ENCODE measurements at places on chromosomes 4 and X.

GRCh38 chr4:103928370-103928769 is 208.6 kb upstream of the TACR3 start:
- DNase-seq, result no peak

DNA sequence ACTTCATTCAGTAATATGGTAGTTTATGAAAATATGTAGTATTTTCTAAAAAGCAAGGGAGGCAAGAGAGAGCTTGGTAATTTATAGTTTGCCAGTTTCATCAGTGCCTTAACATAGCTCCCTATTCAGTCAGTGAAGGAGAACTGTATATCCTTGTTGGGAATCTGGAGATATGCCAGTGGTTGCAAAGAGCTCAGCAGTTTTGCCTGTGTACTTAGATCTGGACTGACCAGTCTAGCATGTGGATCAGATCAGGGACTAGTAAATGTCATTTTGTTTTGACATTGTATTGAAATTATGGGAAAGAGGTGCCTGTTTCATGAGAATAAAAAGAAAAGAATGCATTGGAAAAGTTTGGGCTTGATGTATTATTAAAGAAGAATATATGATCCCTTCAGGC is 88.6 kb downstream of the ZIC3 start:
- DNase-seq, result no peak

DNA sequence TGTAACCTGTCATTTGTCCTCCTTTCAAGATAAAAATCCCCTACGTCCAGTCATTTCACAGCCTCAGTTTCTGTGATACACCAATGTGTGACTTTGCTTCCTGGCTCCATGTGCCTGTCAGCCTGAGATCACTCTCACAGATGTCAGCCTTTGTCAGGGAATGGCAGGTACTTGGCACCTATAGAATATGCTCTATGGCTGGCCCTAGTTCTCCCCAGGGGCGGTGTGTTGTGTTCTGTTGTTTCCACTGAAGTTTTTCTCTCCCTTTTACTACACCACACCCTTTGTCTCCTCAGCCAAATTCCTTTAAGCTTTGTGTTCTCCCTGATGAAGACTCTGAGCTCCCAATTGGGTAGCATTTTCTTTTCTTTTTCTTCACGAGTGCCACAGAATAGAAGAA is 81.7 kb downstream of the ALPK1 start:
- no peak for DNase-seq

DNA sequence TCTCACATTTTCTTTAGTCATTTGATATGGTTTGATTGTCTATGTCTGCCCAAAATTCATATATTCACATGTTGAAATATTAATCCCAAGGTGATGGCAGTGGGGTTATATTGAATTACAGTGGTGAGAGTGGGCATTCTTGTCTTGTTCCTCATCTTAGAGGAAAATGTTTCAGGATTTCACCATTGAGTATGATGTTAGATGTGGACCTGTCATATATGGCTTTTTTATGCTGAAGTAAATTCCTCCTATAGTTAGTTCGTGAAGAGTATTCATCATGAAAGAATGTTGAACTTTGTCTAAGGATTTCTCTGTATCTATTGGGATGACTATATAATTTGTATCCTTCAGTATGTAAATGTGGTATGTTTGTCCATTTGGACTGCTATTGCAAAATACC is 512.3 kb upstream of the EPHA5 start:
- no peak for DNase-seq

DNA sequence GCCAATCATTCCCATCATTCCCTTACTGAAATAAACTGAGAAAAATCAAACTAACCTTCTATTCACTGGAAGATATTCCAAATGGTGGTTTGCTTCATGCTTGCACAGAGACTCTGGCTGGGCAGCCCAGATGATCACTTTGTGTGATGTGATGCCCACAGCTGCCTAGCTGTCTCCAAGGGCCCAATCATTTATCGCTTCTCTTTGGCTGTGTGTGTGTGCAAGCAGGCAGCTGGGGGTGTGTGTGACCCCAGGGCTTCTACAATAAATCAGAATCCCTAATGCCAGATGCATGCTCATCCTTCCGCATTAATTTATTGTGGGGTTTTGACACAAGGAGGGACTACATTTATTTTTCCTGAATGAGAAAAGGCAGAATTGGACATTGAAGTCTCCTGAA is 140.1 kb upstream of the NDP start:
- no peak for DNase-seq

GRCh38 chr4:110610940-110611831 is 11.7 kb downstream of the PITX2 start:
- DNase-seq, result no peak

- DNase-seq, result no peak
Measured at GRCh38 chrX:110657073-110657472, 138.5 kb downstream of the CHRDL1 start.

- DNase-seq, result no peak
Measured at GRCh38 chr4:112127048-112127637, 18.1 kb upstream of the FAM241A start.

GRCh38 chrX:34371754-34372153 is 239.6 kb upstream of the FAM47A start:
- no peak for DNase-seq

DNA sequence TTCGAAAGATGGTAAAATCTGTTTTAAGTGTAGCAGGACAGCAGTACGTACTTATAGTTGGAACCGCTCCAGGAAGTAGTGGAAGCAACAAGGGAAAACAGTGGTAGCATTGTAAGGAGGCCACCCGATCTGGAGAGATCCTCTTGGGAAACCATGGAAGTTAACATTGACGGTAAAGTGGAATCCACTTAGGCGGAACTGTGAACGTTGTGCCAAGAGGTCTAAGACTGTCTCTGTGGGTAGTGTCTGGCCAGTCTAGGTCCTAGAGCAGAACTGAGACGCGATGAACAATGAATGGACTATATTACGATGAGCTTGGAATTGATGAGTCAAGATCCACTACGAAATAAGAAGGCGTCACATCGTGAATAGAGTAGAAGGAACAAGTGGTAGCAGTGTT is 124.0 kb downstream of the TENM3 start:
- DNase-seq, result peak; percentile 46

DNA sequence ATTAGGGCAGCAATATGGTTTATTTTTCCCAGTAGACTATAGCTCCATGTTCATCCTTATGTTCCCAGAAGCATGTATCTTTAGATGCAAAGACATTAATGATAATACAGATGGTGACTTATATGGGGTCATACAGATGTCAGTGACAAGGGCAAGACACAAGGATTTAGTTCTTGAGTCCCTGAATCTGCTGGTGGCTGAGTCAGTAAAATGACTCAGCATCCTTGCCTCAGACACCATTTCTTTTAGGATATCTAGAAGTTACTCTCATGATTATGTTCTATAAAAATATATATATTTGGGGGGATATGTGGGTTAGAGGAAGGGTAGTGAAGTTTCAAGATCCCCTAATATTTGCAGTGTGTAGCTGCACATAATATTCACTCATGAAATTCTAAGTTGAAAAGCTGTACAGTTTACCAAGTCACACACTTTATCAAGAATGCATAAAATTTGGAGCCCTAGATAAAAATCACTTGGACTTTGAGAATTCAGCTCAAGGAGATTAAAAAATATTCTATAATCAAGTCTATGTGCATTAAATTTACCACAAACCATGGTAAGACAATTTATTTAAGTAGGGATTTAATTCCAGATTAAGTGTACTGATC is 101.9 kb downstream of the LNX1 start:
- DNase-seq, result no peak

Data from NCI-H187 (cell line).